ENCODE measurements at places on chromosomes 16 and 17.

- no peak for DNase-seq
These were observed 44.4 kb upstream of the ARL4D start for GRCh38 chr17:43354371-43354770.

GRCh38 chr17:2965621-2966595 is 97.5 kb downstream of the OR1D5 start:
- DNase-seq, result no peak

- DNase-seq, result no peak
These were observed 70.8 kb upstream of the TNRC6C start for GRCh38 chr17:77887464-77888241.

- no peak for DNase-seq
These were observed 985 bp downstream of the SGSM2 start for GRCh38 chr17:2338315-2338657.

DNA sequence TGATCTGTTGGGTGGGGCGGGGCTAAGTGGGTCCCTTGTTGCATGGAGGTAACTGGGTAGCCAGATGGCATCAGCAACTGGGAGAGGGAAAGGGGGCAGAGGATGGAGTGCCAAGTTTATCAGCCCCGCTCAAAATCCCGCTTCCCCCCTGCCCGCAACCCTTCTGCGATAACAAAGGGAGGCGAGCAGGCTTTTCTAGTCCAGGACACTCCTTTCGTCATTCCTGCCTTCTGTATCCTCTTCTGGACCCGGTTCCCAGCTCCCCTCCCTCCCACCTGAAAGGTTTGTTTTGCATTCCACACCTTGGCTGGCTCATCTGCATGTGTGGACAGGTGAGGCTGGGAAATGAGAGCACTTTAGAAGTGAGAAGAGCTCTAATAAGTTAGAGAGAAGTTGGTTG is 53.3 kb downstream of the HLF start:
- DNase-seq, result no peak

DNA sequence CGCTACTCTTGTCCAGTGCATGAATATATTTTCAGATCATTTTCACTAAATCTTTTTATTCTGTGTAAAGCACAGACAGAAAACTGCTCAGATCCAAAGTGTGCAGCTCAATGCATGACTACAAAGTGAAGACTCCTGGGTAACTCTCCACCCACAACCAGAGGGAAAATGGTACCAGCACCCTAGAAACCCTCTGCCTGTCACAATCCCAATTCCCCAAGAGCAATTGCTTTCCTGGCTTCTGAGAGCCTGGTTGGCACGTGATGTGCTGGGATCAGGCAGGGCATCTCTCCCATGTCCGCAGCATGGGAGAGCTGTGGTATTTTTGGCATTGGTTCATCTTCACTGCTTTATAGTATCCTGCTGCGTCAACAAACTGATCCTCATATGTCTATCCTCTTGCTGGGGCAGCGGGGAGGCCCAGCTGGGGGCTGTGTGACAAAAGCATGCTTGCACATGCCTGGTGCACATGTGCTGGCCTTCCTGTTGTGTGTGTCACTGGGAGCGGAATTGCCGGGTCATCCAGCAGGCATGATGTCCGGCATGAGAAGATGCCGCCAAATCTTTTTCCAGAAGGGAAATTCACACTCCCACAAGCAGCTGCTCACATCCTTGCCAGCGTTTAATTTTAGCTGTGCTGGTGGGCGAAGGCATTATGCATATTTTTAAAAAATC is 278.9 kb upstream of the FOXF1 start:
- DNase-seq, result no peak

GRCh38 chr16:83113811-83114210 is 487.0 kb downstream of the CDH13 start:
- no peak for DNase-seq

DNA sequence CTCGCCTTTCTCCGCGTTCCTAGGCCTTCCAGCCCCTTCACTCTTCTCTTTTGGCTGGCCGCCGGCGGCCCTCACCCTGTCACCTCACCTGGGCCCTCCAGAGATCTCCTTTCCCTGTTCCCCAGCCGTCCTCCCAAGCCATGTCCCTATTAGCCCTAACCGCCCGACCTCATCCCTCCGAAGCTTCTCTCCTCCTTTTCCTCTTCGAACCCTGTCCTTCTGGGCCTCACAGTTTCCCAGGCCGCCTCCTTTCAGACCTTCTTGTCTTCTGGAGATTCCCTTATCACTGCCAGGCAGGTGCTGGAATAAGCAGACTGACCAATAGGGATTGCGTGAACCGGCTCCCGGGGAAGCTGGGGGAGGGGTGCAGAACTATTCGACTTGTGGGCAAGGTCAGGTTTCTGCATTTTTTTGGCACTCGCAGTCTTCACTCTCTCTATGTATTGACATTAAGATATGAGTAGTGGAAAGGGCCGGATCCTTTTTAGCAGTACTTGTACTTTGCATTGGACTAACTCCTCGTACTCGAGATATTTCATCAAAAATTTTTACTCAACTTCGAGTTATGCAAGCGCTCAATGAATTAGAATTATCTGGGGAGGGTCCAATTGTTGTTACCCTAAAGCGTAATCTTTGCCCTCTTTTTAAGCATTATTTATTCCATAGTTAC is 690 bp downstream of the RHOT1 start:
- no peak for DNase-seq

DNA sequence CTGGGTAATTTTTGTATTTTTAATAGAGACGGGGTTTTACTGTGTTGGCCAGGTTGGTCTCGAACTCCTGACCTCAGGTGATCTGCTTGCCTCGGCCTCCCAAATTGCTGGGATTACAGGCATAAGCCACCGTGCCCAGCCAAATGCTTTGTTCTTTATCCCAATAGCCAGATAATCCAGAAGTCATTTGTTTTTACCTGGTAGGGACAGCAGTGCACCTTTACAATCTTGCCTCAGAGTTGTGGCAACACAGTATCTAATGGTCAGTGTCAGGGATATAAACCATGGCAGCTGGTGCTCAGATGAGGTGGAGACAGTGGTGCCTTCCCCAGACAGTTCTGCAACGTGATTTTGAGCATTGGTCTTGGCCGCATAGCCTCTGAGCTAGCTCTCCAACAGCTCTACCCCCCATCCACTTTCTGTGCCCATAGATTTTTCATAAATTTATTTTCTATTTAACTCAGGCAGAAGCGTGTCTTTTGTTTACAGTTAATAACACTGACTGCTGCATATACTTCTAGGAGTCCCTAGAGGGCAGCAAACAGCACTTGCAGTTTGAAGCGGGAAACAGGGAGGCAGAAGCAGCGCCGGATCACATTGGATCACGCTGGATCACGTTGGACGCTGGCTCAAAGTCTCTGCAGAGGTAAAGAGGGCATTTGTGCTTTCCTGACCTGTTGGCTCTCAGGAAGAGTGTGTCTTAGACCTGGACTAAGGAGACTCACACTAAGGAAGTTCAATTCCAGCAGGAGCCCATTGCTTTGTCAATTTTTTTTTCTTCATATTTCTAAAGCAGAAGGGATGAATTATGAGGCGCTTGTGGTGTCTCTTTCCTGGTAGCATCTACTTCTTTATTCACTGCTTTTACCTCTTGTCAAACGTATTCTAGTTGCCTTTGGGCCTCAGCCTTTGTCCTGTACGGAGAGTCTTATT is 5.1 kb upstream of the GGT6 start:
- no peak for DNase-seq

DNA sequence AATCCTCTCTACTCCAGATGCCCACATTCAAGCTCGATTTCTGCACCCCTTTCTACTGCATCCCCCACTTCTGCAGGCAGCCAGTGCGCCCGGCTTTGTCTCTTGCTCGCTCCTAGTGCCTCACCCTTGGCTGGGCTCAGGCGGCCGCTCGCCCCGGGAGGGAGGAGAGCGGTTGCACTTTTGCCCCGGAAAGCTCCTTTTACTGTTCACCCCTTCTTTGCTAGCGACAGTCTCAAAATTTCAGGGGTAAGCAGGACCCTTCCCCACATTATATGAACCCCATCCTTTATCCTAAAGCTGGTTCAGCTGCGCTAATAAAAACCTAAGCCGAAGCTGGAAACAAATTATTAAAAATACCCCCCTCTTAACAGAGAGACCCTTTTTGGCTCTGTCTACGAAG is 1.0 kb downstream of the HOXB5 start:
- DNase-seq, result no peak

- DNase-seq, result no peak
These were observed 162.8 kb upstream of the CDH11 start for GRCh38 chr16:65284626-65285025.

GRCh38 chr17:18259621-18260331 is 686 bp upstream of the MIEF2 start:
- DNase-seq, result no peak

DNA sequence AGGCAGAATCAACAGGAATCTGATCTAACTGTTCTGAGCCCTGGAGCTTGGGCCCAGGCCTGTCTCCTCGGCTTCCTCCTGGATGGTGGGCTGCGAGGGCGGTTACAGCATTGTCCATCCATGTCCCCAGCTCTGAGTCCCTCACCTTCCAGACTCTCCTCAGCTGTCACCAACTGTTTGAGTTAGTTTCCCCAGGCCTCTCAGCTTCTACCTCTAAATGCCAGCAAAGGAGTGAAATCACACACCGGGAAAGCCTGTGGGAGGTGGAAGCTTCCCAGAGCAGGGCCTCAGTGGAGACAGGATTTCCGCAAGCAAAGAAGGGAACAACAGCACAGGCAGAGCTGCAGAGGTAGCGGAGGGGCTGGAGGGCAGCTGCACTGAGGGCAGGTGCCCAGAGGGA is 9.4 kb upstream of the PRPSAP2 start:
- no peak for DNase-seq

- DNase-seq, result no peak
These were observed 29.5 kb downstream of the UBN1 start for GRCh38 chr16:4876646-4877379.

DNA sequence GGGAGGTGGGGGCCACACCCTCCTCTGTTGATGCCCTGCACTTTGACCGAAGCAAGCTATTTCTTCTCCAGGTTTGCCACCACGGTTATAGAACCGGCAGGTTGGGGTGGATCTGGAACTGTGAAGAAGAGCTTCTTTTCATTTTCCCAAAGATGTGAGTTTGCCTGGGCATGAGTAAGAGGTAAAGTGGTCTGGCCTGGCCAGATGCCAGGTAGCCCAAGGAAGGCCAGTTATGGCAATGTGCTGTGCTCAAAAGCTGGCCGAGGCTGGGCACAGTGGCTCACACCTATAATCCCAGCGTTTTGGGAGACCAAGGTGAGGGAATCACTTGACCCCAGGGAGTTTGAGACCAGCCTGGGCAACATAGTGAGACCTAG is 18.7 kb downstream of the ATP6V0D1 start:
- DNase-seq, result no peak

- no peak for DNase-seq
These were observed 143.3 kb upstream of the ANKFN1 start for GRCh38 chr17:56009795-56010651.

DNA sequence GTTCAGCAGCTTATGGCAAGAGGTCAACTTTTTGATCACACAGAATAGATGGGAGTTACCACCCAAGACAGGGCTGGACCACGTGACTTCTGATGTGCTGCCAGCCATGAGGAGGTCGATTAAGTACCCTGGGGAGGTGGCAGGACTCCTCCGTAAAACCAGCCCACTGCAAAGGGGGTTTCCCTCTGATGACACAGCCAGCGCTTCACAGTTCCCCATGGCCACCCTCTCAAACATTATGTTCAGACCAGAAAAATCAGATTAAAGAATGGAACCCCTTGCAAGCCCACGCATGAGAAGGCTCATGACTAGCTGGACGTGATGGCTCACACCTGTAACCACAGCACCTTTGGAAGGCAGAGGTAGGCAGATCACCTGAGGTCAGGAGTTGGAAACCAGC is 222.9 kb downstream of the CPPED1 start:
- no peak for DNase-seq

GRCh38 chr16:69283851-69284250 is 27.3 kb upstream of the VPS4A start:
- no peak for DNase-seq

GRCh38 chr16:78441298-78441697 is 341.8 kb downstream of the WWOX start:
- DNase-seq, result no peak

- DNase-seq, result no peak
These were observed 608 bp downstream of the AXIN2 start for GRCh38 chr17:65560628-65561451.

DNA sequence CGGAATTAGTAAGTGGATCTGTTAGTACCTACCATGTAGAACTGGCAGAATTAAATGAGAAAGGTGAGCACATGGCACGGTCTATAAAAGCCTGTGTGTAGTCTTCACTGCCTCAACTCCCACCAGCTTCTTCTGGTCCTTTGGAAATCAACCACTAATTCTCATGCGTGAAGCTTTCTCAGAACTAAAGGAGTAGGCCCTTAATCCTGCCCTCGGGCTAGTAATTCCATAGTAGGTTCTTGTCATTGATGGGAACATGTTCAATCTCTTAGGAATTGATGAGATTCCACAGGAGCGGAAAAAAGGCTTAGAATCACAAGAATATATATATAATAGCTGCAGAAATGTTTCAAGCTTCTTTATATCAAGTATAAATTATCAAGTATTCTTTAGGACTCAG is 21.7 kb downstream of the CDR2 start:
- DNase-seq, result no peak

DNA sequence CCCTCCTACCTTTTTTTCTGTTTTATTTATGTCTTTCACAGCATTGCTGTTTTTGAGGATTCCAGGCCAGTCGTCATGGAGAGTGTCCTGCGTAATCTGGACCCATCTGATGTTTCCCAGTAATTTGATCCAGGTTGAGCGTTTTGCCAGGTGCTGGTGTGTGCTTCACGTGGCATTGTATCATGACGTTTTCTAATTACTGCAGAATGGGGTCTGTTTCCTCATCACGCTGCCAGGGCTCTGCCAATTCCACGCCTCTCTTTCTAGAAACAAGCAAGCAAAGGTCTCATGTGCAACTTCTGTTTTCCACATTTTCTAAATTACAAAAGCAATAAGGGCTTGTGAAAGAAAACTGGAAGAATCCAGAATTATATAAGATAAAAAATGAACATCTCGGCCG is 28.3 kb upstream of the BHLHA9 start:
- DNase-seq, result no peak

DNA sequence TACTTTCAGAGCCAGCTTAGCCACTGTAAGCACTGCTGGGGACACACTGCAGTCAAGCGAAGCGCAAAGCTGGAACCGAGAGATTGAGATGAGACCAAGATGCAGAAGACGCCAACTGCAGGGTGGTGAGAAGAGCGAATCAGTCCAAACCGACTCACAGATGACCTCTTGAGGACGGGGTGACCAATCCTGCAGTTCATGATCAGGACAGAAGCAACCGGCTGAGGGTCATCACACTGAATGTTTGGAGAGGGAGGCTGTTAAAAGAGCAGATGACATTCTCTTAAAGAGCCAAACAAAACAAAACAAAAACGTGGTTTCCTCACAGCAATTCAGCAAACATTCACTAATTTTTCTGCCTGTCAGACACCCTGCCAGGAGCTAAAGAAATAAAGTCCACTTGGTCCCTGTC is 8.5 kb downstream of the HASPIN start:
- no peak for DNase-seq

DNA sequence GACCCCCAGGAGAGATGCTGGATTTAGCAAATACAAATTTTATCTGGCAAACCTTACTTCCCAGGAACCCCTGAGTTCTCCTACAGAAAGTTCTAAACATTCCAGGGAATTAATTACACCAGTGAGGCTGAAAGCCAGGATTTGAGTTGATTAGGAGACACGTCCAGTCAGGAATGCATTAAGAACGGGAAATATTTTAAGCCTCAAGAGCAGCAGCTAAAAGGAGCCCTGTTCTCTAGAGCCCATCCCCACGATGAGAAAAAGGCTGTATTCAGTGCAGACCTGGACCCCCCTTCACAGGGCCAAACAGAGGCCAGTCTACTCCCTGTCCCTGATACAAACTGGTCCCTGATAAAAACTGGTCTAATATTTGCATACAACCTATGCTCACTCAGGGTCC is 55.0 kb downstream of the VAT1L start:
- DNase-seq, result no peak
